8988T (cell line): ENCODE measurements at places on chromosomes 16 and 17.

- DNase-seq = no peak
Observed at GRCh38 chr16:83345846-83346640, 461.7 kb upstream of the HSBP1 start.

GRCh38 chr17:48724251-48725003 lies 1.4 kb downstream of the PRAC2 start:
- DNase-seq = peak; percentile 44

DNA sequence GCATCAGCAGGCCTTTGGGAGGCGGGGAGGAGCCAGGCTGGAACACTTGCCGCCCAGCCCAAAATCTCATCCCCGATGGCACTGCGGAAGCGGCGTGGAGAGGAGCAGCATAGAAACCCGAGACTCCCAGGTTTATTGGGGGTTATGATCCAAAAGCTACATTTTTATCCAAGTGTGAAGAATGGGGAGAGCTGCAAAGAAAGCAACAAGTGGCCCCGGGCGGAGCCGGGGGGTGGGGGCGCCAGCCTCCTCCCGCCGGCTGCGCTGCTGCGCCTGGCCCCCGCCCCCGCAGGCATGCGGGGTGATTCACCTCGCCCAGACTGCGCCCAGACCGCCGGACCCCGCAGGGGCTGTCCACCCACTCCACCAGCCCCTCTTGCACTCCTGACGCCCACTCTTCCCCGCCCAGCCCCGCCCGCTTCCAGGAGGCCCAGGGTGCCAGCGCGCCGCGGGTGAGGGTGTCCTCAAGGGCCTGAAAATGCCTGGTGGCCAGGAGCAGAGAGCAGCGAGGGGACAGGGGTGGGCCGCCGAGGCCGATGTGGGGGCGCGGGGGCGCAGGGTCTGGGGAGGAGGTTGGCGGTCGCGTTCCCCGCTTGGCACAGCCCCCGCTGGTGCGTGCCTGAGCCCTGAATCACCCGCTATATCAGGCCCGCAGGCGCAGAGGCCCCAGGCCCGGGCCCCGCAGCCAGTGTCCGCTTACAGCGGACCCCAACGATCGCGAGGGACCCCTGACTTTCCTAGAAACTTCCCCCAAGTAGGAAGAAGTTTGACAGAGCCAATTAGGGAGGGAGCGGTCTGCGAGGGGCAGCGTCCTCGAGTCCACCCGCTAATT lies 1.3 kb downstream of the CAVIN1 start:
- DNase-seq = no peak

GRCh38 chr17:5705081-5705875 lies 121.0 kb upstream of the NLRP1 start:
- no peak for DNase-seq

GRCh38 chr16:53176434-53176833 lies 121.6 kb downstream of the CHD9 start:
- no peak for DNase-seq

GRCh38 chr17:54348234-54348633 lies 525.5 kb downstream of the KIF2B start:
- no peak for DNase-seq

GRCh38 chr17:81510785-81511553 lies 1.6 kb downstream of the ACTG1 start:
- DNase-seq = no peak

- no peak for DNase-seq
Observed at GRCh38 chr17:78374189-78374588, 4.3 kb upstream of the PGS1 start.

- DNase-seq = no peak
Observed at GRCh38 chr16:47363761-47364160, 97.1 kb downstream of the ITFG1 start.

DNA sequence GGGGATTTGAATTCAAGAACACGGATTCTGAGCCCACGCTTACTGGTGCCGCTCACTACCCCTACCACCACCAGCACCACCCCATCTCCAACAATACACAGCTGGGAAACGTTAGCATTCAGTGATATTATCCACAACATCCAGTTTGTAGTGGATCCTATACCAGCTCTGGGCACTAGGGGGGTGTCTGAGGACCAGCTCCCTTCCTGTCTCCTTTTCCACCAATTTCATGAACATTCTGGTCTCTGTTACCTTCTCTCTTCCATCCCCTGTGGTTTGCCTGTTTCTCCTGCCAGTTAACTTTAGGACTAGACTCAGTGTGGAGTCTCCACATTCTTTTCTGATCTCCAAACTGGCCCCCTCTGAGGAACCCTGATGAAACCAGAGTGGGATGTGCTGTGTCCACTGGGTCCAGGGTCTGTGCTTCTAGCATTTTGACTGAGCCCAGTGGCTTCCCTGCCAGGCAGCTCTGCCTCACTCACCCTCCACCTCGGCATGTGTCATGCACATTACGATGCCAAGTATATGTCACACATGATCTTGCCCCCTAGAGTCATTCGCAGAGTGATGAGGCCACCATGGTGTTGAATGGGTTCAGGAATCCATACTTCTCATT lies 187.0 kb upstream of the CDH13 start:
- DNase-seq = no peak

DNA sequence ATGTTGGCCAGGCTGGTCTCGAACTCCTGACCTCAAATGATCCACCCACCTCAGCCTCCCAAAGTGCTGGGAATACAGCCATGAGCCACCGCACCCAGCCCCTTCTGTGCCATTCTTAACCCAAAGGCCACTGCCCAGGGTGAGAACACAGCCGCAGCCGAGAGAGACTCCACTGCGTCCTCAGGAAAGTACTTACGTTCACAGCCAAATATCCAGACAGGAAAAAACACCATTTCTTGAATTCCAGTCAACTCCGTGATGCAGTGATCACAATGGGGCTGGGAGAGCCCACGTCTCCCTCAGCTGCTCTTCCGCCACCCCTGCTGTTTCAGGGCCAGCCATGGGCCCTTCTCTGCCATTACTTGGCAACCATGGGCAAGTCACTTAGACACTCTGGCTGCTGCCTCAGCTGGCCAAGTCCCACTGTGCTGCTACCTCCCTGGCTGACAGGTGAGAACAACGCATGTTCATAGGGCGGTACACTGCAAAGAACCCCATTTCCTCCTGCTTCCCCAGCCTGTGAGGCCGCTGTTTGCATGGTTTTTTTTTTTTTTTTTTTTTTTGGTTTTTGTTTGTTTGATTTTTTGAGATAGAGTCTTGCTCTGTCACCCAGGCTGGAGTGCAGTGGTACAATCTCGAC lies 4.3 kb downstream of the CDIP1 start:
- no peak for DNase-seq

DNA sequence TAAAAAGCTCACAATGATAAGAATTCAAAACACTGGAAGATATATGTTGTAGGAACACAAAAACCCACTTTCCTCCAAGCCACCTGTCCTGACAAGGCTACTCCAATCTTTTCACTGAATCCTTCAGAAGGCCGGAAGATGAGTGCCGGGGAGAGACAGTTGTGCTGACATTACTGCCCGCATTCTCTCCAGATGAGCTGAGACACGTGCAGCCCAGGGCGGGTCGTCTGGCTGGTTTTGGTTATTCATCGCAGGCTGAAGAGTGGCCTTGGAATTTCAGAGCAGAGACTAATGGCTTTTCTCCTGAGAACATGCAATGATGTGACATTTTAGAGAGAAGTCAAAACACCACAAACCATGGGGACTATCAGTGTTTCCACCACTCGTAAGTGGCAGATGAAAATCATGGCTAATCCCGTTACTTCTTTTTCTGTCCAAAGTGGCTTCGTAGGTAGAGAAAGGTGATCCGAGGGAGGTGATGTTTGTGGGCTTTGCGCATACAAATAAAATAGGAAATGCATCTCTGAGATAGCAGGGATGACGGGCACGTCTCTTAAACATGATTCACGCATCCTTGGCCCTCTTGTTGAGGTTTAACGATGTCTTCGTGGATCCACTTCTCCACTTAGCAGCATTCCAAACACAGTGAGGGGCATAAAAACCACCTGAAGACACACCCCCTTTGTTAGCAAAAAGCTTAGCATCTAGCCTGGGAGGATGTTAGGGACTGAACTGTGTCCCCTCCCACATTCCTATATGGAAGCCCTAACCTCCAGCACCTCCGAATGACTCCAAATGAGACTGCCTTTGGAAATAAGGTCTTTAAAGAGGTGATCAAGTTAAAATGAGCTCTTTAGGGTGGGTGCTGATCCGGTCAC lies 134.0 kb downstream of the IRX3 start:
- DNase-seq = no peak

- no peak for DNase-seq
Observed at GRCh38 chr16:60640038-60640437, 1396.2 kb downstream of the CDH8 start.

GRCh38 chr16:81524382-81524781 lies 79.8 kb downstream of the CMIP start:
- no peak for DNase-seq

- no peak for DNase-seq
Observed at GRCh38 chr16:84049403-84050060, 6.9 kb upstream of the SLC38A8 start.

DNA sequence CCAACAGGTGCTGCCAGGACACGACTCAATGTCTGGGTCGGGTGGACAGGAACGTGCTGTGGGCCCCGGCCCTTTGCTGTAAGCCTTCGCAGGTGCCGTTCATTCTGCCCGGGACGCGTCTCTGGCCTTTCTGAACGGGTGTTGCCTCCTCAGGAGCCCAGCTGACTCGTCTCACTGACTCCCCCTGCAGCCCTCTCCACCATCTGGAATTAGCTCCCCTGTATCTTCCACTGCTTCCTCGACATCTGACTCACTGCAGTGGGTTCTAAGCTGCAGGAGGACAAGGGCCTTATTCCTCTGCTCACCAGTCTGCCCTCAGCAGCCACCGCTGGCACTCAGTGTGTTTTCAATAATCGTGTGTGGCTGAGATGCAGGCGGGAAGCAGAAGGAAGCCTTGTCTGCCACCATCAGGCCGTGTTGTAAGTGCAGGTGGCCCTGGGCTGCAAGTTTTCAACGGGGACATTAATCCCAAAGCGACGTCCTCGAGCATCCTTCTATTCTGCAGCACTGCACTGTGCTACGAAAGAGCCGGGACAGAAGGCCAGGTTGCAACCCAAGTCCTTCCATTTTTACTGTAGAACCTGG lies 256.2 kb downstream of the FOXL1 start:
- DNase-seq = no peak

DNA sequence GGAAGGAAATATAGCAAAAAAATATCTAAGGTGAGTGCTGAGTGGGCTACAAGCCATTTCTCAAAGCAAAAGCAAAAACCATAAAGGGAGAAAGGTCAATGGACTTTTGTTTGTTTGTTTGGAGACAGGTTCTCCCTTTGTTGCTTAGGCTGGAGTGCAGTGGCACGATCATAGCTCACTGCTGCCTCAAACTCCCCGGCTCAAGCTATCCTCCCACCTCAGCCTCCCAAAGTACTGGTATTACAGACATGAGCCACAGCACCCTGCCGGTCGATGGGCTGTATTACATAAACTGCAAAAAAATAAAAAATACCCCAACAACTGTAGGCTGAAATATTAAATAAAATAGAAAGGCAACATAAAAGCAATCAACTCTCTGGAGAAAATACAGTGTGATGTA lies 3.5 kb upstream of the RBBP6 start:
- no peak for DNase-seq

GRCh38 chr16:81861915-81862314 lies 82.8 kb downstream of the PLCG2 start:
- no peak for DNase-seq

DNA sequence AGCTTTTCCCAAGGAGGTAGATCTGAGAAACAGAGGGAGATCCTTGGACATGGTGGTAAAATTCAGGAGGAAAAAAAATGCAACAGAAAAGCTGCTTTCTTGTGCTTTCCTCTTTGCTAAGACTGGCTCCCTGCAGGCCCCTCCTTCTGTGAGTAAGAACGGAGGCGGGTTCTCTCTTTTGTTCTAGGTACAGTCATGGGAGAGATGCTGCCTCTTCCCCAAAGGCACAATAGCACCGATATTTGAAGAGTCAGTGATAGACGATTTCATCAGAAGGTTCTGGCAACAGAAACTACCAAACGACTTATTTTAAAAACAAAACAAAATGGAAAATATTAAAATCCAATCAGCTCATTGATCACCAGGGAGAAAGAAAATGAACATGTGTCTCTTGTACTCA lies 32.6 kb upstream of the KIFC3 start:
- DNase-seq = no peak

DNA sequence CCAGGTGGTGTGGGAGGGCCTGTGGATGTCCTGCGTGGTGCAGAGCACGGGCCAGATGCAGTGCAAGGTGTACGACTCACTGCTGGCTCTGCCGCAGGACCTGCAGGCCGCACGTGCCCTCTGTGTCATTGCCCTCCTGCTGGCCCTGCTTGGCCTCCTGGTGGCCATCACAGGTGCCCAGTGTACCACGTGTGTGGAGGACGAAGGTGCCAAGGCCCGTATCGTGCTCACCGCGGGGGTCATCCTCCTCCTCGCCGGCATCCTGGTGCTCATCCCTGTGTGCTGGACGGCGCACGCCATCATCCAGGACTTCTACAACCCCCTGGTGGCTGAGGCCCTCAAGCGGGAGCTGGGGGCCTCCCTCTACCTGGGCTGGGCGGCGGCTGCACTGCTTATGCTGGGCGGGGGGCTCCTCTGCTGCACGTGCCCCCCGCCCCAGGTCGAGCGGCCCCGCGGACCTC lies 798 bp downstream of the CLDN9 start:
- DNase-seq = no peak

GRCh38 chr16:65235339-65236177 lies 113.7 kb upstream of the CDH11 start:
- no peak for DNase-seq

GRCh38 chr17:79147746-79148506 lies 73.3 kb downstream of the ENGASE start:
- no peak for DNase-seq

- DNase-seq = no peak
Observed at GRCh38 chr17:31174215-31174614, 79.4 kb downstream of the NF1 start.

- no peak for DNase-seq
Observed at GRCh38 chr16:85738923-85739715, 11.8 kb downstream of the C16orf74 start.

DNA sequence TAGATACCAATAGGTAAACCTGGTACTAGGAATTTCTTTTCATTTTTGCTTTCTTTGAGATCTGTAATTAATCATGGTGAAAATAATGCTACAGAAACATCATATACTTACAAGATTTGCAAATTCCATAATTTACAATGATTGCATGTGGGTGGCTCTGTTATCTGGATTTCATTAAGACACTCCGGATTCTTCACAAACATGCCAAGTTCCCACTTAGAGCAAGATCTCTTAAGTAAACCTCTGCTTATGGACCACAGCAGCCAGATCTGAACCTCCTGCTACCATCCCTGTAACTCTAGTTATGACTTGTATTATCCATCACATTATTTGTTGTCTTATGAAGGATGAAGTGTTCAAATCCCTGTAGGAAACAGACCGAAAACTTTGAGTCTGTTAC lies 424.7 kb downstream of the CDH13 start:
- no peak for DNase-seq

DNA sequence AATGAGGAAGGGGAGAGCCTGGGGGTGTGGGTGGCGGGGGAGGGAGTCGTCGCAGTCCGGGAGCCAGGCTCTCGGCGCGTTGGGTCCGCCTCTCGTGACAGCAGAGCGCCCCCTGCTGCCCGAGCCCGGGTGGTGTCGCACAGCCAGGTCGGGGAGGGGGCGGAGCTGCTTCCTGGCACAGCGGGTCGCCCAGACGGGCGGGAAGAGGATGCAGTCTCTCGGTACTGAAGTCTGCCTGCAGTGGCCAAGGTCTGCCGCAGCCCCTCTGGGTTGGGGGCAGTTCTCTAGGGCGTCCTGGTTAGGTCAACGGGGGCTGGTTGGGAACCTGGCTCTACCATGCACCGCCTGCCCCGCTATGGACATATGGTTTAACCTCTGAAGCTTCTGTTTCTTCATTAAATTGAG lies 38.2 kb upstream of the CCDC182 start:
- peak; percentile 47 for DNase-seq

- no peak for DNase-seq
Observed at GRCh38 chr17:17242246-17242645, 5.3 kb upstream of the FLCN start.

GRCh38 chr17:864315-864714 lies 82.2 kb downstream of the MRM3 start:
- no peak for DNase-seq
